ENCODE measurements at places on chromosomes 13 and 19.

DNA sequence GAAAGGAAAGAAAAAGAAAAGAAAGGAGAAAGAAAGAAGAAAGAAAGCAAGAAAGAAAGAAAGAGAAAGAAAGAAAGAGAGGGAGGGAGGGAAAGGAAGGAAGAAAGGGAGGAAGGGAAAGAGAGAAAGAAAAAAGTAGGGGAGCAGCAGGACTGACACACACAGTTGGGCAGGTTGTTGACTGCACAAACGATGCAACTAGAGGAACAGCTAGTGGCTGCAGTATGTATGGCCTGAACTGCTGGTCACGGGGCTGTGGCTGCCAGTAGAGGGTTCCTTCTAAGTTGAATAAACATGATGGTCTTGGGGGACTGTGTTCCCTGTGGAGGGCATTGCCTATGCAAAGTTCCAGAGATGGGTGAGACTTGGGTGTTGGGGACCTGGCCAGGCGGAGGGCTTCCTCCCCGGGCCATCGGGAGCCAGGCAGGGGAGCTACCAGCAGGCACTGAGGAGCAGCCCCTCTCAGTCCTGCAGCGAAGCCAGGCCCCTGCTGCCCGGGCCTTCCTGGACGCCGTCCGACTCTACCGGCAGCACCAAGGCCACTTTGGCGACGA lies 16.7 kb upstream of the COLGALT1 start:
- DNase-seq: no peak

- no peak for DNase-seq
Observed at GRCh38 chr13:73421310-73421912, 362.6 kb downstream of the KLF5 start.

DNA sequence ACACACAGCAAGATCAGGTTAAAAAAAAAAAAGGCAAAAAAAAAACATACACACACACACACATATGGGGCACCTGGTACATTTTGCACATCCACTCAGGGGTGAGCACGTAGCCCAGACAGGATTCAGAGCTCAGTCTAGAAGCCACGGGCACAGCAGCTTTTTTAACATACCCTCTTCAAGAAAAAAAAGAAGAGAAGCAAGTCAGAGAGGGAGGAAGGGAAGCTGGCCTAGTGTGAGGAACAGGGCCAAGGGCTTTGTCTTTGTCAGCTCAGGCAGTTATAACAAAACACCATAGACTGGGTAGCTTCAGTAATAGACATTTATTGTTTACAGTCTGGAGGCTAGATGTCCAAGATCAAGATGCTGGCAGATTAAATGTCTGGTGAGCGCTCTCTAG lies 2.3 kb upstream of the TPM4 start:
- DNase-seq: no peak

DNA sequence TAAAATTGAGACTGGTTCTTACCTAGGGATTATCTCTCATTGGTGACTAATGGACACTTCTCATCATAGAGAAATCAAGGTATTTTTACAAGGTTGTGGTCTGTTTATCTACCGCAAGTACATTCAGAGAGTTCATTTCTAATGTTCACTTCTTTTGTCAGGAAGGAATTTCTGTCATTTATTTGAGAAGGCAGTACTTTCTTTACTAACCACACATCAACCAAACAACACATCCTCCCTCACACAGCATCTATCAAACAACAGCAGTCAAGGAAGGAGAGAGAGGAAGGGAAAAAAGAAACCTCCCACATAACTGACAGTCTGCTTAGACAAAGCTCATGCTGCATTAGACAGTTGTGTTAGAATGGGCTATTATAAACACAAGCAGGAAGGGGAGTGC lies 182.3 kb upstream of the KLF12 start:
- DNase-seq: no peak

- DNase-seq: no peak
Observed at GRCh38 chr13:108950333-108951010, 321.1 kb downstream of the MYO16 start.

GRCh38 chr13:112024577-112024976 lies 42.4 kb upstream of the SOX1 start:
- no peak for DNase-seq

- no peak for DNase-seq
Observed at GRCh38 chr13:45411221-45411620, 7.0 kb downstream of the SLC25A30 start.

GRCh38 chr19:58397533-58398037 lies 2.1 kb downstream of the RNF225 start:
- DNase-seq: no peak

- DNase-seq: no peak
Observed at GRCh38 chr13:82817133-82817532, 1065.1 kb downstream of the SLITRK1 start.

GRCh38 chr19:39237200-39238184 lies 7.3 kb downstream of the IFNL3 start:
- DNase-seq: no peak

GRCh38 chr19:19193926-19194325 lies 1.9 kb downstream of the RFXANK start:
- no peak for DNase-seq

DNA sequence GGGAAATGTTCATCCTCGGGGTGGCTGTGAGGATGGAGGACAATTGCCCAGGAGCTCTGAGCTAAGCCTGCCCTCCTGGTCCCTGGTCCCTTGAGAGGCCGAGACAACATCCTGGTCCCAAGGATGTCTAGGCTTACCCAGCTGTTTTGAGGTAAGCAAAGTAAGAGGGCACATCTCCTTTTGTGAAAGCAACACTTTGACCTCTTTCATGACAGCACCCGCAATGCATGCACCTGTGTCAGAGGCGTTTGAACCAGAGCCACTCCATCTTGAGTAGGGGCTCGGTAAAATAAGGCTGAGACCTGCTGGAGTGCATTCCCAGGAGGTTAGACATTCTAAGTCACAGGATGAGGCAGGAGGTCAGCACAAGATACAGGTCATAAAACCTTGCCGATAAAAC lies 43.1 kb upstream of the ANKRD10 start:
- DNase-seq: no peak

GRCh38 chr19:56261145-56261544 lies 11.4 kb upstream of the EDDM13 start:
- no peak for DNase-seq

DNA sequence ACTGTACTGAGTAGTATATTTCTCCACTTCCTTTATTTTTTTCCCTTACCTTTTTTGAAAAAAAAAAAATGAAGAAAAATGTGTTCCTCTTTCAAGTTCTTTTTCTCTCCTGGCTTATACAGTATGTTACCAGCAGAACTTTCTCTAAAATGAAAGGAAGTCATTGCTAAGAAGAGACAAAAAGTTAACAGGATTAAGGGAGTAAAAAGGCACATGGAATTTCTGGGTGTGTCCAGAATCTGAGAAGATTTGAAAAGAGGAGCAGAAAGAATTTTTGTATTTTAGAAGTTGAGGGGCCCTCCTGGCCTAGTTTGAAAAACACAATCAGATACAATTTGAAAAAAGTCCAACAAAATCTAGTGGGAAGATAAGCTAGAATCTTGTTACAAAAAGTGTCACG lies 21.0 kb upstream of the TRIM13 start:
- DNase-seq: no peak

- DNase-seq: no peak
Observed at GRCh38 chr13:64540468-64540867, 2689.7 kb downstream of the PCDH9 start.

GRCh38 chr13:52109116-52109670 lies 19.7 kb downstream of the NEK5 start:
- no peak for DNase-seq

DNA sequence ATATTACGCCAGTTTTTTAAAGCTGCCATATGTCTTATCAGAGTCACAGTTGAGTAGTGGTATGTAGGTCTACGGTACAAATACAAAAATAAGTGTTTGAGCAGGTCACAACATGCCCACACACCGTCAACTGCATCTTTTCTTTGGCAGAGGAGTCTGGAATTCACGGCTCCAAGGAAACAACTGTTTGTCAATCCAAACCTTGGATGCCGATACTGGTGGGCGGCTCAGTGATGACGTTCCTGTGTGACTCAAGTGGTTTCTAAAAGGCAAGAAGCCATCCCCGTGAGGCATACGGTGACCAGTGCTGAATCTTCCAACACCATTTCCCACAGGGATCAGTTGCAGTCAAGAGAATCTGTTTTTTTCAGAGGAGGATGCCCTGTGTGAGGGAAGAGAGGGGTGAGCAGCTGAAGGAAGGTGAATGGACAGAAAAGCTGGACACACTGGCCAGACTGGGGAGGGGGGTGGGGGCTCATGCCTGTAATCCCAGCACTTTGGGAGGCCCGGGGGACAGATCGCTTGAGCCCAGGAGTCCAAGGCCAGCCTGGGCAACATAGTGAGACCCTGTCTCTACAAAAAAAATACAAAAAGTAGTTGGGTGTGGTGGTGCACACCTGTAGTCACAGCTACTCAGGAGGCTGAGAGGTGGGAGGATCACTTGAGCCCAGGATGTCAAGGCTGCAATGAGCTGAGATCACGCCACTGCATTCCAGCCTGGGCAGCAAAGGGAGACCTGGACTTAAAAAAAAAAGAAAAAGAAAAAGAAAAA lies 22.8 kb upstream of the CEBPG start:
- DNase-seq: no peak

GRCh38 chr13:50437252-50437651 lies 406.2 kb downstream of the DLEU7 start:
- DNase-seq: no peak

- DNase-seq: no peak
Observed at GRCh38 chr13:99384468-99384867, 77.3 kb upstream of the GPR183 start.

- no peak for DNase-seq
Observed at GRCh38 chr13:102699504-102699903, 4.7 kb upstream of the METTL21C start.

DNA sequence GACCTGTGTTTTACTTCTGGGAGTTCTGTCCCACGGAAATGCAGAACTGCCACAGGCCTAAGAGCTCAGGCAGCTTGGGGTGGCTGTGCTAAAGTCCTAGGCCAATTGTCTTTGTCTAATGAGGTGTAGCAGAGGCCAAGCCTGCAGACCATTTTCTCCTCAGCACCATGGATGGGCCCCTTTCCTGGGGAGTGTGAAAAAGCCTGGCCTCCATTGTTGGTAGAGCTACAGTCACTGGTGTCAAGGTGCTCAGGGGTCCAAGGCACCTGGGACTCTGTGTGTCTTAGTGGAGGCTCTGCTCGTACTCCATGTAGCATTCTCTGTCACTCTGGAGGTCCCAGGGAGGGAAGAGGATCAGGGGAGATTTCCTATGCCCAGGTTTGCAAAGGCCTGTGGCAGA lies 329.6 kb downstream of the SLITRK5 start:
- DNase-seq: no peak

- no peak for DNase-seq
Observed at GRCh38 chr19:56718231-56718630, 46.7 kb upstream of the ZNF835 start.

- no peak for DNase-seq
Observed at GRCh38 chr19:604355-604754, 14.7 kb downstream of the HCN2 start.

DNA sequence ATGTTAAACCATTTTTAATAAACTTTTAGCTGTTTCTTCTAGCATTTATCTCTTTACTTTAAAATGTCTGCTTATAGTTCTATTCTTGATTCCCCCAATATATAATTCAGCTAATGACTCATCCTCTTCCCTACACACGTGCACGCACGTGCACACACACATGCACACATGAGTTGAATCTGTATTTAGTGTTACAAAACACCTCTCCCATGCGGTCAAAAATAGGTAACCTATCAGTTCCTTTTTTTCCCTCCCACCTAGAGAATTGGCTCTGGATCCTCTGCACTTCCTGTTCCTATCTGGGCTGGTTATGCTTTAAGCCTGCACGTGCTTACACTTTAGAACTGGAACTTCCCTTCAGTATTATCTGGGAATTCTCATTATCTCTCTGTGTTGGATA lies 144.1 kb downstream of the PAN3 start:
- no peak for DNase-seq

- DNase-seq: no peak
Observed at GRCh38 chr19:36837176-36837905, 846 bp downstream of the ZNF790 start.
